Activated CD4-positive, alpha-beta memory T cell treated with anti-CD3 and anti-CD28 coated beads for 36 hours (primary cell): ENCODE measurements at places on chromosomes 3 and 15. TPM values are rescaled to one million over a fixed set of nuclear protein-coding genes. Genes with fewer than 3 reads are reported as not detected.

- no peak for DNase-seq
Measured at GRCh38 chr15:58710701-58711100, 38.8 kb downstream of the ADAM10 start.

GRCh38 chr3:17979252-17979651 is 236.8 kb upstream of the TBC1D5 start:
- no peak for DNase-seq

DNA sequence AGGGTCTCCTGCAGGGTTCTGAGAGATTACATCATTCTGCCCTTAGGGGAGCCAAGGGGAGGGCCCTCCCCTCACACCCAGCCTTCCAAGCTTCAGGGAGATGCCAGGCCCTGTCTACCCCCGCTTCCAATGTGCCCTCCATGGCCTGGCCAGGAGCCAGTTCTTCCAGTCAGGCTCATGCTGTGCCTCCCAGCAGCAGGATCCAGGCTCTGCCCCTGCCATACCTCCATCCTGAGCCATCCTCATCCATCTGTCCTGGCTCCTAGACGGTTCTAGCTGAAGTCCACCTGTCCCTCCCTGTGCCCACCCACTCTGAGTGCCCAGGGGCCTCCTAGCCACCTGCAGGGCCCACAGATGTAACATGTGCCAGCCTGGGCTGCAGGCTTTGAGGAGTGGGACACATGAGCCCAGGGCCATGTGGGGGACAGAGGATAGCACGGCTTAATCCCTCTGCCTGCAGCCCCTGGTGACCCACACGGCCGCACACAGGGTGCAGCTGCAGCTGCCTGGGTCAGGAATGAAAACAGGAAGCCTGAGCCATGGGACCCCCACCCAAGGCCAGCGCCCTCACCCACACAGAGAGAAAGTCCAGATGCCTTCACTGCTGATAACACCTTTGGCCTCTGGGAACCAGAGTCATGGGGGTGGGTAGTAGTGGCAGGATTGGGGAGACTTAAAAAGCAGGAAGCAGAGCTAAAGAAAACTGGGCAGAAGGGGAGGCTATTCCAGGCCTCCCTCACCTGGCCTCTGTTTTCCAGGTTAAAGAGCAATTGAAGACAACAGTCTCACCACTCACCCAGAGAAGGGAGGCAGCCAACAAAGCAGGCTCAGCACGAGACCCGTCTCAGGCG is 11.8 kb downstream of the PLCD1 start:
- no peak for DNase-seq

DNA sequence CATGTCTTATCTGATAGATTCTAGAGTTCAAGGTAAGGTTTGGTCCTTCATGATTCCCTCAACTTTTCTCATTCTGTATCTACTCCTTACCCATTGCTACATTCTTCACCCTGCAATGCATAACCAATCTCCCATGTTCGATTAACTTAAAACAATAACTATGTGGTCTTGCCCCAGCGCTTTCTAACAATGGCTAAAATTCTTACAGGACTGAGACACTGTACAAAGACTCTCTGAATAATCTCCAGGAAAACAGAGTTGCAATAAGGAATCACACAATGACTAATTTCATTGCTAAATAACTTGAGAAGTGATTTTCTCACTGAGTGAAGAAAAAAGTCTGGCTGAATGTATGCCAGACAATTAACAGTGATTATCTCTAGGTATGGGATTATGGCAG is 69.6 kb upstream of the FAM174B start:
- DNase-seq = no peak

- DNase-seq = no peak
Measured at GRCh38 chr15:48355377-48355776, 24.1 kb downstream of the DUT start.

DNA sequence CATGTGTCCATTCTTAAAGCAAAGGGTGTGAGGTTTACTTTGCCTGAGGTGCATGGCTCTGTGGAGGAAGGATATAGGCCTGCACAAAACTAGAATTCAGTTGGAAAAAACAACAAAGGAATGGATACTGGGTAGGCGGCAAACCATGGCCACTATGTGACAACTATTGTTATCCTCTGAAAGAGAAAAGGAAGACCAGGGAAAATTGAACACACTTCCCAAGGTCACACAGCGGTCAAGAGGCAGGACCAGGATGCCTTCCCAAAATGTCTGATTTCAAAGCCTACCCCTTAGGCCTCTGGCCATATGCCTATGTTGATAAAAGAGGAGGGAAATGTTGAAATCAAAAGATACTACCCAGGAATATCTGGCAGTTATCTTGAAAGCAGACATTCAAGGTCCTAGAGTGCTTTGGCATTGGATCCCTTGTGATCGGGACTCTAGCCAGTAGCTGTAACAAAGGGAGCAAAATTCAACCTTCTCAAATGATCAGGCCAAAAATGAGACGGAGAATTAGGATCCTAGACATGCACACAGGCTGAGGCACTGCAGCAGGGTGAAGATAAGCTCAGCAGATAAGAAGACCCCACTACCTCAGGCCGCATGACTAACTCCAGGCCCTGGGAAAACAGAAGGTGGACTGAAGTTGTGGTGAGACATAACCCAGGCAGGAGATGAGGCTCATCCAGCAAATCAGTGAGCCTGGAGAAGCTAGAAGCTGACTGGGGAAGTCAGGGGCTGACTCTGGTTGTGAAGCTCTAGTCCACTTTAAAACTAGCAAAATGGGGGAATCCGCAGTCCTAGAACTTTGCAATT is 292.2 kb downstream of the NEK10 start:
- DNase-seq = no peak

- DNase-seq = no peak
Measured at GRCh38 chr15:98120561-98120960, 160.1 kb downstream of the ARRDC4 start.

- DNase-seq = no peak
Measured at GRCh38 chr3:100423611-100424010, 22.3 kb downstream of the LNP1 start.

GRCh38 chr3:65190111-65190510 is 502.3 kb upstream of the ADAMTS9 start:
- no peak for DNase-seq

- DNase-seq = no peak
Measured at GRCh38 chr3:171282041-171282440, 178.2 kb downstream of the TNIK start.

DNA sequence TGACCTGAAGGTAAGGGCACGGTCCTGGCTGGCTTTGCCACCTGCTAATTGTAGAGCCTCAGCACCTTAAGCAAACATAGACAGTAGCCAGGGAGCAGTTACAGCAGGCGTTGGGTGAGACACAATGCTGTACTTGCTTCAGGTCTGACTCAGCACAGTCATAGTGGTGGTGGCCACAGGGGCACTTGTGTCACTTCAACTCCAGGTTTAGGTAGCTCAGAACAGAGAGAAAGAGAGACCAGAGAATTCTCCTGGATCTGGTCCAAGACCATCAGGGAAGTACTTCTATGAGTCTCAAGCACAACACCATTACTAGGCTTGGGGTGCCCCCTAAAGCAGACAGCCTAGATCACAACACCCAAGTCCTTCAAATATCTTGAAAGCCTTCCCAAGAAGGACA is 204.4 kb downstream of the OTOL1 start:
- DNase-seq = no peak

Gene SERINC4
- 0.15 TPM for total RNA-seq

Gene TICRR
- total RNA-seq = 16.8 TPM

Gene GLDN
- total RNA-seq = not detected
